ENCODE measurements at places on chromosomes 6 and 20.

DNA sequence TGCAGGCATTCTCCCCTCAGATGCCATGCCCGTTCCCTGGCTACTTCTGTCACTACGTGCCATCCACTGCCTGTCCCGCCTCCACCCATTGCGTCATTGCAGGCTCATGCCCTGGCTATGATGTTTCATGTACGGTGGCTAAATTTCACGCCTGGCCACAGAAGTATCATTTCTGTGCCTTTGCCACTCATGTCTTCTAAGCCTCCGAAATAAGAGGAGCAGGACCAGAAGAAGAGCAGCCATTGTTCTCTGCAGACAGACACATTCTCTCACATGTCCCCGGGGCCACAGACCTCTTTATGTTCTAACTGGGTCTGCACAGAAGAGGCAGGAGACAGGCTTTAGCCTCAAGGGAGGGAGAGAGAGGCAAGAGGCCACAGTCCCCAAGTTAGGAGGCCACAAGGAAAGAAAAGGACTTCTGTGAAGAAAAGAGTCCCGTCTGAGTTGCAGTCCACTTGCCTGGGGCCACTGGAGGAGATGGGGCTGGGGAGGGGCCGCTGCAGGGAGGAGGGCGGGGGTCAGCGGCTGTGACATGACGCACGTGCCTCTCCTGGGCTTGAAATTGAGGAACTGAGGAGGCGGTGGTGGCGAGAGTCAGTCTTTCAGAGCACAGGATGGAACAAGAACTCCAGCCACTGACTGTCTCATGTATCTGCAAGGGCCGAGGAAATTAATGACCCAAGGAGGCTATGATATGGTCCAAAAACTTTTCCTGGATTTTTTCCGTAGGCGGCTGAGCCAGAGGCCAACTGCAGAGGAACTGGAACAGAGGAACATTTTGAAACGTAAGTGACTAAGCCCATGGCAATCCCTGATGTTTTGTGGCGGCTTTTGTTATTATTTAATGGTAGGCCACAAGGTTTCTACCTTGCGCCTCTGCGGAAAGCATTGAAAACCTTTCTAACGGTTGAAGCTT lies 55.9 kb downstream of the TBC1D7 start:
- no peak for DNase-seq

DNA sequence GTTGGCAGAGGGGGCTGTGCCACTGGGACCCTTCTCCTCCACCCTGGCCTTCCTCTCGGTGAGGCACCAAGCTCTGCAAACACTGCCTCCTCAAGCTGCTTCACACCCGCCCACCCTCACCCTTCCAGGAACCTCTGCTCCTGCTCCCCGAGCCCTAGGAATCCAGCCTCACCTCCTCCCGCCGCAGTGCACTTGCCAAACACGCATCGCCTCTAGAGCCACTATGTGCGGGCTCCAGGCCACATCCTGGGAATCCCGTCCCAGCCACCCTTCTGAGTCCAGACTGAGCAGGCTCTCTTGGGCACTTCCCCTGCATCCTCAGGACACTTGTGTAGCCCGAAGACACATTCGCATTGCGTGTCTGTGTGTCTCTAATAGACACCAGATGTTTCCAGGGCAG lies 18.5 kb downstream of the PSMG4 start:
- DNase-seq, result no peak

DNA sequence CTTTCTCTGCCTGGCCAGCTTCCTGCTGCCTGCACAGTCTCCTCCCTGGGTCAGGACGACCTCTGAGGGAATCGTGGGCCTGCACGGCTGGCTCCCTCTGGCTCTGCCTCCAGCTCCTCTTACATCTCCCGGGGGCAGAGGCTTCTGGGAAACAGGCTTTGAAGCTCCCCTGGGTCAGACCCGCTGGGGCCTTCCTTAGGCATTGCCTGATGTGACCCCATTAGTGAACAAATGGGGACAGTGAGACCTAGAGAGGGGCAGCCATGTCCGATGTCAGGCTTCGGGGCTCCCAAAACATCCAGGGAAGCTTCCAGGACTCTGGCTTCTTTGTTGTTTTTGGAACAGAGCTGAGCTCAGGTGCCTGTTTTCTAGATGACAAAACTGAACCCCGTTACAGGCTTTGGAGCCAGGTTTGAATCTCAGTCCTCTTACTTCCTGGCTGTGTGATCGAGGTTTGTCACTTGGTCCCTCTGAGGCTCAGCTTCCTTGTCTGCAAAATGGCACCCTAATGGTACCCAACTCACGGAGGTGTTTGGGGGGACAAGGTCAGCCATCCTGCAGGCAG lies 94.3 kb downstream of the CEBPB start:
- no peak for DNase-seq

- no peak for DNase-seq
These were observed 45.7 kb downstream of the MYLIP start for GRCh38 chr6:16174416-16175078.

DNA sequence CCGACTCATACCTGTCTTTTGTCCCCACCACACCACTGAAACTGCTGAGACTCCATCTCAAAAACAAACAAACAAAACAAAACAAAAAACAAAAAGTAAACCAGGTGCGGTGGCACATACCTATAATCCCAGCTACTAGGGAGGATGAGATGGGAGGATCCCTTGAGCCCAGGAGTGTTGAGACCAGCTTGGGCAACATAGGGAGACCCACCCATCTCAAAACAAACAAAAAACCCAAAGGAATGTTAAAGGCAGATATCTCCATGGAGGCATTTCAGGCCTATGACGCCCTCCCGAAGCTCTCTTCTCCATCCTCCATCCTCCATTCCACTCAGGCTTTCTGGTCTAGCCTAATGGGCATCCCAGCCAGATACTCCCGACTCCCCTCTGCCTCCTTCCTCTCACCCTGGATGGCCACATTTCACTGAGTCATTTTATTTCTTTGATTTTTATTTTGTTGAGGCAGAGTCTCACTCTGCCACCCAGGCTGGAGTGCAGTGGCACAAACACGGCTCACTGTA lies 3.2 kb upstream of the SLC4A11 start:
- no peak for DNase-seq

- no peak for DNase-seq
These were observed 70.4 kb downstream of the ALDH5A1 start for GRCh38 chr6:24565196-24565595.

GRCh38 chr6:158457131-158457530 lies 102.8 kb upstream of the TMEM181 start:
- no peak for DNase-seq

- no peak for DNase-seq
These were observed 64.3 kb upstream of the SIRPG start for GRCh38 chr20:1721687-1722512.
